ENCODE measurements at places on chromosomes 16 and 17.

DNA sequence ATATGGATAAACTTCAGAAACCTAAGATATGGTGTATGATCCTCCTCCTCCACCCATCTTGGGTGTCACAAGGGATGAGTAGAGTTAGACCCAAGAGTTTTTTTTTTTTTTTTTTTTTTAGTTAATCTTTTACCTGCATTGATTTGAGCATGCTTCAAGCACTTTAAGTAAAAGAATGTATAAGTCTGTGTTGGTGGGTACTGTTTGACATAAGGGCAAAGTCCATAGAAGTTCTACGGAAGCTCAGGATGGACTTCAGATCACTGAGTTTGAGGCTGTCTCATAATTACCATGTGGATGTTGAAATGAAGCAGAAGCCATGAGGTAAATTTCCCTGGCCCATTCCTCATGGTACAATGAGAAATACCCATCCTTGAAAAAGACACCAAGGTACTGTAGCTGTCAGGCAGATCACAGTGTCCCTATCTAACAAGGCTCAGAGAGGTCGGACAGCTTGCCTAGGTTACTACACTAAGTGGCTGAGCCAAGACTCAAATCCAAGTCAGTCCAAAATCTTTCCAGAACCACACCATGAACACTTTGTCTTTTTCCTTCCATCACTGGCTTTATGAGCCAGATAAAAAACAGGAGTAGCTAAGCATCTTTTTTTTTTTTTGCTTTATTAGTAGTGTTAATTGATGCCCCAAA, 962.8 kb downstream of the CDH11 start:
- H3K4me1 ChIP-seq: peaks cover 15% of the 10 kb centered on the region
- peak overlapping the region; percentile 38 for H3K27ac ChIP-seq
- no peak overlapping the region for H3K4me3 ChIP-seq
- no peaks in the 10 kb centered on the region for H3K36me3 ChIP-seq

GRCh38 chr17:47188271-47188875, 722 bp downstream of the CDC27 start:
- H3K4me1 ChIP-seq: peaks cover 21% of the 10 kb centered on the region
- peak overlapping the region; percentile 95 for H3K27ac ChIP-seq
- no peak for DNase-seq
- no peaks in the 10 kb centered on the region for H3K36me3 ChIP-seq

DNA sequence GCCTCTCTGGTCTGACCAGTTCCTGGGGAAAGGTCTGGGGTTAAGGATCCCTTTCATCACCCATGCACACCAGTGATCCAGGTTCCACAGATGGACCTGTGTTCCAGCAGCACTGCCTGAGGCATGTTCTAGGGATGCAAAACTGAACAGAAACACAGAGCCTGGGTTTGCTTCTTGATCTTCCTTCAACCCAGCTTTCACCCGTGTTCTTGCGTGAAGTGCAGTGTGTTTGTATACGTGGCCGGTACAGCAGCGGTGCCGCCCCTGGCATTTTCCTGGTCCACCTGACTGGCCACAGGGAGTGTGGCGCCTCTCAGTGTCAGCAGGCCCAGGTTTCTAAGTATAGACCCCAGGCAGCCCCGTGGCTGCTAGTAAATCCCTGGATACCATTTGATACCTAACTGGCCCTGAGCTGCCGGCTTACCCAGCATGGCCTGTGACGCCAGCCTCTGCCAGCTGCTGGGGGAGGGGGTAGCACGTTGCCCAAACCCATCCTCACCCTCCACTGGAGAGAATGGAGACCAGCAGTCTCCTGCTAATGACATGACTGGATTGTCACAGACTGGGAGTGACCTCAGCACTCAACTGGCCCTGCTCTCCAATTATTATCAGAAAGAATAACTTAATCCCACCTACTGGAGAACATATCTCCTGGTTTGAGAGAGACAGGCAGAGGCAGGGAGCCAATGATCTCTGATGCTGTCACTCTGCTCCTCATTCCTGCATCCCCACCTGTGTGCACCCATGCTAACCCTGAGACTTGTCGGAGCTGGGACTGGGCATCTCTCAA, 59.2 kb upstream of the LGALS9 start:
- H3K27ac ChIP-seq: peak overlapping the region; percentile 82
- H3K36me3 ChIP-seq: no peaks in the 10 kb centered on the region
- no peak overlapping the region for H3K4me3 ChIP-seq
- no peak for DNase-seq

- no peaks in the 10 kb centered on the region for H3K36me3 ChIP-seq
- no peak overlapping the region for H3K27ac ChIP-seq
- H3K4me1 ChIP-seq: peaks cover 14% of the 10 kb centered on the region
- no peak overlapping the region for H3K4me3 ChIP-seq
- no peak for DNase-seq
These were observed 9.8 kb downstream of the WSB1 start for GRCh38 chr17:27303734-27304133.

DNA sequence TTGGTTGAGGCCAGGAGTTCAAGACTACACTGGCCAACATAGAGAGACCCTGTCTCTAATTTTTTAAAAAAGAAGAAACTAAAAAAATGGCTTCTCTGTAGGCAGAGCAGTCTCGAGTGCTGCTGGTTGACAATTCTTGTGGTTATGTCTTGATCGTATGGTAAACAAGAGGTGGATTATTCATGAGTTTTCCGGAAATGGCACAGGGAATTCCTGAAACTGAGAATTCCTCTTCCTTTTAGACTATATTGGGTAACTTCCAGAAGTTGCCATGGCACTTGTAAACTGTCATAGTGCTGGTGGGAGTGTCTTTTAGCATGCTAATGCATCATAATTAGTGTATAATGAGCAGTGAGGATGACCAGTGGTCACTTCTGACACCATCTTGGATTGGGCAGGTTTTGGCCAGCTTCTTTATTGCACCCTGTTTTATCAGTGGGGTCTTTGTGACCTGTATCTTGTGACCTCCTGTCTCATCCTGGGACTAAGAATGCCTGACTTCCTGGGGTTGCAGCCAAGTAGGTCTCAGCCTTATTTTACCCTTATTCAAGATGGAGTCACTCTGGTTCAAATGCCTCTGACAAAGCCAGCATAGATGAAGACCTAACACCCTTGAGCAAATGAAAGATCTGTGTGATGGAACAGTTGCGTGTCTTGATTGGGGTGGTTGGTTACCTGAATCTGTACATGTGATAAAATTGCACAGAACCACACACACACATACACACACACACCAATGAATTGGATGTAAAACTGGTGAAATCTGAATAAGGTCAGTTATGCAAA, 30.2 kb downstream of the BMERB1 start:
- no peak overlapping the region for H3K4me3 ChIP-seq
- no peak overlapping the region for H3K27ac ChIP-seq
- DNase-seq: no peak
- H3K36me3 ChIP-seq: no peaks in the 10 kb centered on the region
- H3K27me3 ChIP-seq: peaks cover 6% of the 10 kb centered on the region

GRCh38 chr17:69012895-69013805, 47.6 kb downstream of the ABCA9 start:
- H3K4me1 ChIP-seq: no peaks in the 10 kb centered on the region
- H3K4me3 ChIP-seq: no peak overlapping the region
- H3K27ac ChIP-seq: no peak overlapping the region
- H3K36me3 ChIP-seq: no peaks in the 10 kb centered on the region
- H3K27me3 ChIP-seq: no peaks in the 10 kb centered on the region

DNA sequence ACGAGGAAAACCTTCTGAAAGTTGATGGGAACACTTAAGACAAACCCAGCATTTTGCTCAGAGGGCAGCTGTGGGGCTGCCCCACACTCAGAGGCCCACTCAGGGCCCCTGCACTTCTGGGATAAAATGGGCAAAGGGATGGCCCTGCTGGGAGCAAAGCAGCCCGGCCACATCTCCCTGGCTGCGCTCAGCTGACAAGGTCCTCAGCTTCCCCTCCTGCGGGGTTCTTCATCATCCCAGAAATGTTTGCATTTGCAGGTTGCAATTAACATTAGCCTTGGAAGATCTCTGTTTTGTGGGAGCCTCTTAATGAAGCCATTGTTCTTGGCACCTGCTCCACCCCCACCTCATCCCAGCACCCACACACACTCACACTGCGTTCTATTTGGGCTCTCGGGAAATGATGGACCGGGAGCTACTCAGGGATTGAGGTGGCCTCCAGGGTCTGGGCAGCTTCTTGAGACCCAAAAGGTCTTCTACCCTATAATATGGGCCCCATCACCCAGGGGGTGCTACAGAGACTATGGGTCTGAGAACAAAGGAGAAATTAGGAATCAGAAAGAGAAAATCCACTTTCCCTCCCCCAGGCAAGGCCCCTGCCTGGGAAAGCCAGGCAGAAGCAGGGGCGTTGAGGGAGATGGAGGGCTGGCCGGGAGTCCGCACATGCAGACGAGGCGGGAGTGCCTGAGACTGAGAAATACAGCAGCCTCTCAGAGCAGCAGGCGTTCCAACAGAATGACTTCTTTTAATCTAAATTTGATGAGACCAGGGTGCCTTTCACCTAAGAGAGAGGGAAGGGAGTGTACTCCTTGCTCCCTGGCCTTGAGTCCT, 53.7 kb upstream of the RPL38 start:
- no peak overlapping the region for H3K4me3 ChIP-seq
- peaks cover 9% of the 10 kb centered on the region for H3K4me1 ChIP-seq
- no peak for DNase-seq
- H3K27me3 ChIP-seq: no peaks in the 10 kb centered on the region

- DNase-seq: no peak
- no peak overlapping the region for H3K27ac ChIP-seq
- H3K36me3 ChIP-seq: no peaks in the 10 kb centered on the region
- peaks cover 4% of the 10 kb centered on the region for H3K4me1 ChIP-seq
- no peak overlapping the region for H3K4me3 ChIP-seq
These were observed 13.0 kb downstream of the PITPNM3 start for GRCh38 chr17:6543079-6544010.

- H3K27ac ChIP-seq: peak overlapping the region; percentile 99
- peaks cover 13% of the 10 kb centered on the region for H3K4me1 ChIP-seq
- peaks cover 8% of the 10 kb centered on the region for H3K36me3 ChIP-seq
- H3K27me3 ChIP-seq: no peaks in the 10 kb centered on the region
These were observed 567 bp downstream of the UBB start for GRCh38 chr17:16381496-16381820.

- peak overlapping the region; percentile 70 for H3K27ac ChIP-seq
- peak overlapping the region; percentile 70 for H3K4me3 ChIP-seq
- no peaks in the 10 kb centered on the region for H3K36me3 ChIP-seq
- no peak for DNase-seq
- H3K4me1 ChIP-seq: peaks cover 24% of the 10 kb centered on the region
- no peaks in the 10 kb centered on the region for H3K27me3 ChIP-seq
These were observed 771 bp downstream of the MSRB1 start for GRCh38 chr16:1942047-1942809.

- H3K27ac ChIP-seq: no peak overlapping the region
- H3K4me1 ChIP-seq: no peaks in the 10 kb centered on the region
- H3K36me3 ChIP-seq: no peaks in the 10 kb centered on the region
- no peaks in the 10 kb centered on the region for H3K27me3 ChIP-seq
These were observed 71.5 kb upstream of the DNAJA2 start for GRCh38 chr16:47045023-47045422.

GRCh38 chr16:56120447-56121155, 70.7 kb upstream of the GNAO1 start:
- H3K4me3 ChIP-seq: no peak overlapping the region
- H3K36me3 ChIP-seq: no peaks in the 10 kb centered on the region
- H3K27me3 ChIP-seq: peaks cover 22% of the 10 kb centered on the region
- no peaks in the 10 kb centered on the region for H3K4me1 ChIP-seq

GRCh38 chr16:12356632-12357340, 380.3 kb downstream of the SNX29 start:
- H3K36me3 ChIP-seq: no peaks in the 10 kb centered on the region
- H3K4me3 ChIP-seq: no peak overlapping the region
- DNase-seq: no peak
- no peaks in the 10 kb centered on the region for H3K27me3 ChIP-seq

GRCh38 chr17:50056217-50056960, 479 bp downstream of the ITGA3 start:
- H3K4me3 ChIP-seq: peak overlapping the region; percentile 68
- H3K36me3 ChIP-seq: no peaks in the 10 kb centered on the region
- peak; percentile 87 for DNase-seq
- peak overlapping the region; percentile 95 for H3K27ac ChIP-seq

DNA sequence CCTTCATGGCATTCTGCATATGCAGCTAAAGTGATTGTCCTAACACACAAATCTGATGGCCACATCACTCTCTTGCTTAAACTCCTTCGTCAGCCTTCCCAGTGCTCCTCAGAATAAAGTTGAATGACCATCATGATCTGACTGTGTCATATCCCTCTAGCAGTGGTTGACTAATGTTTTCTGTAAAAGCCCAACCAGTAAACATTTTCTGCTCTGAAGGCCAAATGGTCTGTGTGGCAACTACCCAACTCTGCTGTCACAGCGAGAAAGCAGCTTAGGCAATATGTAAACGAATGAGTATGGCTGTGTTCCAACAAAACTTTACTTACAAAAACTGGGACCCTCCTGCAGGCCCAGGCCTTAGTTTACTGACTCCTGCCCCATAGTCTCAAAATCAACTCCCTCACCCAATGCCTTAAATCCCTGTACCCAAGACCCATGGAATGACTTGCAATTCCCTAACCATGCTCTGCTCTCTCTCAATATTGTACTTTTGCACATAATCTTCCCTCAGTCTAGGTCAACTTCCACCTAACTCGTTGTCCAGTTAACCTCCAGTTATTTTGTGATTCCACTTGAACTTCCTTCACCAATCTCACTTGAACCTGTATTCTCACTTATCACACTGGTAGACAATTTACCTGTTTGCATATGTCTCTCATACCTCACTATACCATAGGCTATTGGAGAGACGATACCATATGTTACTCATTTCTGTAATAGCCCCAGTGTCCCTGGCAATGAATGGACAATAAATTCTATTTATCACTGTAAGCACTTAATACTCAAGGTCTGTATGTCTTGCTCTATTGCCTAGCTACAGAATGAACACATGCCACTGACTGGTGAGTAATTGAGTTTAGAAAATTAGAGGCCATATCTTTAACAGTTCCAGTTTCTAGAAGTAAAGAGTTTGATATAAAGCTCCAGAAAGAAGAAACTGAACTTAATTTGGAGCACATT, 29.1 kb downstream of the TMEM100 start:
- no peak overlapping the region for H3K4me3 ChIP-seq
- H3K4me1 ChIP-seq: peaks cover 13% of the 10 kb centered on the region
- no peaks in the 10 kb centered on the region for H3K36me3 ChIP-seq
- DNase-seq: peak; percentile 54

DNA sequence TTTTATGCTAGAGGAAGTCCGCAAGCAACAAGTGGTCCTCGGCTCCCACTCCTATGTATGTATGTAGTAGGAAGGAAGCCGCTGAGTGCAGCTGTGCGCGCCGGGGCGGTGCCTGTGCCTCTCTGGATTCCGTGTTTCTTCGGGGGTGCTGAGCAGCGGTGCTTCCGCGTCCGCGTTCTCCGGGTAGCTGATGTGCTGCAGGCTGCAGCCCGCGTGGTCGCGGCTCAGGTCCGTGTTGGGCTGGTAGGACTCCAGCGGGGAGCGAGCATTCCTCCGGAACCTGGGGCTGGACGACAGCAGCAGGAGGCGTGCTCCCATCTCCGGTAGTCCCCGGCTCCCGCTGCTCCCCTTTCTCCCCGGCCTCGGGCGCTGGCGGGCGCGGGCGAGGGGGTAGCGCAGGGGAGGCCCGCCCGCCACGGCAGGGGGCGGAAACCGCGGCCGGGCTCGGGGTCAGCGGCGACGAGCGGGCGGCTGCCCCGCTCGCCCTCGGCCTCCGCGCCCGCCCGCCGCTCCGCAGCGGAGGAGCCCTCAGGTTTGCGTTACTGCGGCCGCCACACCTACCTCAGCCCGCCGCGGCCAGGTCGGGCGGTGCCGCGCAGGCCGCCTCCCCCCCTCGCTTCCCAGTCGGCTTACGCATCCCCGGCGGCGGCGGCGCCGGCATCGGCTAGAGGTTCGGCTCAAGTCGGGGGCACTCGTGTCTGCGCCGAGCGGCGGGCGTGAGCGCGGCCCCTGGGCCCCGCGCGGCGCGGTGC, 487 bp downstream of the C17orf67 start:
- DNase-seq: peak; percentile 91
- no peaks in the 10 kb centered on the region for H3K27me3 ChIP-seq
- no peaks in the 10 kb centered on the region for H3K36me3 ChIP-seq
- H3K4me3 ChIP-seq: peak overlapping the region; percentile 74
- H3K4me1 ChIP-seq: peaks cover 7% of the 10 kb centered on the region
- H3K27ac ChIP-seq: peak overlapping the region; percentile 73

Data from hepatocyte (in vitro differentiated cells).